WTC11 (cell line): ENCODE measurements at places on chromosomes 5 and 9. TPM values are rescaled to one million over a fixed set of nuclear protein-coding genes. Genes with fewer than 3 reads are reported as not detected.

CCNI2 gene
- total RNA-seq: 1.1 to 1.7 TPM (median 1.6 TPM) in 3 replicates

INSL4 gene
- total RNA-seq: not detected in 3 replicates

GRIN1 gene
- total RNA-seq: 4.0 to 6.6 TPM (median 4.1 TPM) in 3 replicates

PDCD1LG2 gene
- total RNA-seq: not detected in 3 replicates

ANKRD20A1 gene
- 0.27 to 0.37 TPM in 2 of 3 replicates, not detected in the other for total RNA-seq

SLC34A3 gene
- 0.13 to 0.23 TPM (median 0.14 TPM) in 3 replicates for total RNA-seq

SLC46A2 gene
- 0.07 TPM in 1 of 3 replicates, not detected in the others for total RNA-seq

ADGRD2 gene
- 0.61 to 1.6 TPM (median 1.3 TPM) in 3 replicates for total RNA-seq

AP3B1 gene
- 42.8 to 50.3 TPM (median 46.3 TPM) in 3 replicates for total RNA-seq

GGTA1 gene
- not detected in 3 replicates for total RNA-seq

ECSCR gene
- 1.8 to 2.7 TPM (median 2.3 TPM) in 3 replicates for total RNA-seq

CDC20B gene
- total RNA-seq: not detected in 3 replicates

PDLIM7 gene
- total RNA-seq: 124 to 142 TPM (median 139 TPM) in 3 replicates

FCN2 gene
- not detected in 3 replicates for total RNA-seq
